ENCODE measurements at places on chromosomes 5 and 9.
A peak's percentile ranks its signal among the peaks of the same experiment; 100 is the strongest.

DNA sequence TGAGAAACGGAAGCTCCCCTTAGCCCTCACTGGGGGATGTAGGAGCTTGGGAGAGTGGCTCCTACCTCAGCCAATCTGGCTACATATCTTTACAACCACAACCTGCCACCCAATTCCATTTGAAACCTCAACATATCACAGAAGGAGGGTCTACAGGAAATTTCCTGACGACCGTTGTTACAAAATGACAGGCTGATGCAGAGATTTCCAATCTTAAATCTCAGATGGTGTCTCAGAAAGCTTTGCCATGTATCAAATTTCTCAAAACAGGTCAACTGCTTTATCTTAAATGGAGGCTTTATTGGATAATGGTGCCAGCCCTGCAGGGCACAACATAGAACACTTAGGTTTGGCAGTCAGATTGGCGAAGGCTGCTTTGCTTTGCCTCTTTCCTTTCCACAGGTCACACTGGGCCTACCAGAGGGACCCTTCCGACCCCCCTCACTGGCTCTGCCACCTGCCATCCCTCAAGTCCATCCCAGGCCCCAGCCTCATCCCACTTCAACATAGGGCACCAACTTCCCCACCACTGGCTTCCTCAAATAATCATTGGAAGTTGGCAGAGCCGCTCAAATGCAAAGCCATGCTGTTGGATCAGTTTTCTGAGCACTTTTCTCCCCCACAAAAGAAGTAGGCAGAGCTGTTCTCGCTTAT, 11.1 kb upstream of the SPATA31E1 start:
- no peak for DNase-seq

DNA sequence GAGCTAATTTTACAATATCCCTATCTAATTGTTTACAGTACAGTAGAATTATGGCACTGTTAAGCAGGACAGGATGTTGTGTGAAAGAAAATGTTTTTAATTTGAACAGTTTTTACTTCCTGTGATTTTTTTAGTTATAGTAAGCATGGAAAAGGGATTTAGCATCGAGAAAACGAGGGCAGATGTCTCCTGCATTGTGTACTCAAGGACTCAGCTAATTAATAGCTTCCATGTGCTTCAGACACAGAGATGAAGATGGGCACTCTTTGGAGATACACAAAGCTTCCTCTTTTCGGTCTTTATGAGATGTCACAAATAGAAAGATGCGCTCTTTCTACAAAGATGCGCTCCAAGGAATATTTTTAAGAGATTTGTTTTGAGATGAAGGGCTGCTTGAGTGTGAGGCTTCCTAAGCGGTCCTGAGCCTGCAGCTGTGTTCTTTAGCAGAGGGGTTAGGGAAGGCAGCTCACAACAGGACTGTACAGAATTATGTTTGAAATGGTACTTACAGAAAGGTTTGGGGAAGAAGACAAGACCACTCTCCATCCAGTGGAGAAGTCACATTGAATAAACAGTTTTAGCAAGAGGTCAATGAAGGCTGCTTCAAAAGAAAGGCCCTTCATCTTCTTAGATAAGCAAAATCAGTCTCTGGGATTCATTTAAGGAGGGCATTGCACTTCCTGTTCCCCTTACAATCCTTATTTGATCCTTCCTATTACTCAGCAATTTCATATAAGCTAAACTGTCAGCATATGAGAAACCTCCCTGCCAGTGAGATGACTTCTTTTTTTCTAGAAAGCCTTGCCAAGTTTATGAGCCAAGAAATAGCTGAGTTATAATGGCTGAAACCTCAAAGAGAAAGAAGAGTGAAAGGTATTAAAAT, 311.5 kb downstream of the EFNA5 start:
- DNase-seq, result peak; percentile 52

DNA sequence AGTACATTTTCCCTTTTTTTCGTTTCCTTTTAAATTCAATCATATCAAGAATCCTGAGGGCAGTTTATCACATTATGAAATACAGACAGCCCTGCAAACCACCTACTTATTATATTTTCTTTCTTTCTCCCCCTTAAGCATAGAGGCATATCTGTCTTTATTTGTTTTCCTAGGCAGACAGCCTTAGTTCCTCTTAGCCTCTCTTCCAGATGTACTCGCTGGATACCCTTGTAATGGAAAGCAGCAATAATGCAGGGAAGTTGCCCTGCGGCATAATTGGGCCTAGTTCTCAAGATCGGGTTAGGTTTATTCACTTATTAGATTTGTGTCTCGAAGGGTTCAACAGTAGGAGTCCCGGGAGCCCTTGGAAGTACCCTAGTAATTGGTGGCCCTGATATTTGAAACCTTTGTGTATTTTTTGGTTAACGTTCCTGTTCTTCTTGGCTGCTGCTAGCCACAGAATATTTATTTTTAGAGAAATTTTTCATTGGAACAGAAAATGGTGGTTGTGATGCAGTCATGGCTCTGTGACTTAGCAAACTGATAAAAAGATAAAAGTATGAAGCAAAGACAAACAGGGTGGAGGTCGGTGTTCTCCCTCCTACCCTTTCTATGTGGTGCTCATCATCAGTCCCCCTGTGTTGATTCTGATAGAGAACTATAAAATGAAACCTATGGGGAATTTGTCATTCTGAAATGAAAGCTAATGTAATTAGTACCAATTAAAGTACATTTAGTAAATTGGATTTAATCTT, 6.4 kb downstream of the TLE4 start:
- peak; percentile 75 for DNase-seq

- no peak for DNase-seq
Observed at GRCh38 chr9:108119530-108120113, 630.1 kb upstream of the KLF4 start.

GRCh38 chr9:108865037-108865436, 3.0 kb downstream of the ACTL7A start:
- DNase-seq, result peak; percentile 12

DNA sequence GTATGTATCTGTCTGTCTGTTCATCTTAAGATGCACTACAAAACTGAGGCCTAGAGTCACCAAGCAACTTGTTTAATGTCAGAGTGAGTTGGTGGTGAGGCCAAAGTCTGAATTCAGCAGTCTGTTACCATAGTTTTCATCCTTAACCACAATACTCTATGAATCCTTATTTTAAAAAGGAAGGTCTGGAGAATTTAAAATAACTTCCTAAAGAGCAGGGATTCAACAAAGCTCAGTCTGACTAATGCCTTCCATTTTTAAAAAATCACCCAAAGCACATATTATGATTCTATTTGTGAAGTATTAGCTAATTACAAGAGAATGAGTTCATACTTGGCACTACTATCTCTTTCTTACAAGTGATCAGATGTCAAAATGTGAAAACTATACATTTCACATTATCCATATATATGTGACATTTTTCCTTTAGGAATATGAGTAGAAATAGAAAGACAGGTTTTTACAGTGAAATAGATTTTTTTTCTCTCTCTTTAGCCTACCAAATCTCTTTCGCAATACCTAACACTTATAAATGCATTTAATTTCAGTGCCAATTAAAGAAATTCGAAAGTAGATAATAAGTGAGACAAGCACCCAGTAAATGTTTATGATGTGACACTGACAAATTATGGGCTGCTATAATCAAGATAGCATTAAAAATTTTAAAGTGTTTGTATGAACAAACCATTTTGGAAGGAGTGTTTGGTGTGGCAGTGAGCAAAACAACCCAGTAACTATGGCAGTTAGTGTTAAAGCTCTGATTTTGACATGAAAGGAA, 102.3 kb upstream of the CDKN2B start:
- DNase-seq, result no peak

DNA sequence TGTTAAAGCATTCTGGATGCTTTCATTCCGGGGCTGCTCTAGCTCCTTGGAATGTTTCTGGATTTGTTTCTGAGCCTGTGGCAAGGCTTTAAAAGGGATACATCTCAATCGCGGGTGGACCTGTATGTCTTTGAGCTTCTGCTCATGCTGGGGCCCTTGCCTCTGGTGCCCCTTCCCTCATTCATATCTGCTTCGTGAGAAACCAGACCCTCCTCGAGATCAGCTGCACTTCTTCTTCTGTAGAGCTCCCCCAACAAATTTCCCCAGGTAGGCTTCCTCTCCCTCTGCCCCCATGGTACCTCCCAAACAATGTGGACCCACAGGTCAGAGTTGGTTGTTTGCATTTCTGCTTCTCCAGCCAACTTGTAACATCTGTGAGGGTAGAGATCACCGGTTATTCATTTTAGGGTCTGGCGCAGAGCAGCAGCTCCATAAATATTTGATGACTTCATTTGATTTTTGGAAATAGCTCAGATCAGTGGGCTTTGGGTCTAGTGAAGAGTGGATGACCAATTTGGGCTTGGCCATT, 6.6 kb downstream of the ZNF618 start:
- DNase-seq, result no peak

- DNase-seq, result no peak
Observed at GRCh38 chr9:6194934-6195333, 20.7 kb upstream of the IL33 start.

DNA sequence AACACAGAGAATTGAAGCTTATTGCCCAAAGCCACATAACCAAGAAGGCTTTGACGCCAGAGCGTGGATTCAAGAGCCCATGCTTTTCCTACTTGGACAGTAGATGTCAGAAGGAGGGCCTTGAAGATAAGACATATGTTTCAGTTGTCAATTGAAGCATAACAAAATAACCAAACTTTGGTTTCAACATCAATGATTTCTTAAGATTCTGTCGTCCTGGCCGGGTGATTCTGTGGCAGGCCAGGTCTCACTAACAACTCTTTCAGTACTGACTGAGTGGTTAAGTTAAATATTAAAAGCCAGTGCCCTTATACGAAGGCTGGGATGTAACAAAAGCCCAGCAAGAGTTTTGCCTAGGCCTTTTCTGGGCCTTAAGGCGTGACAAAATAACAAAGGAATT, 94.0 kb downstream of the RCL1 start:
- DNase-seq, result no peak

- DNase-seq, result no peak
Observed at GRCh38 chr5:132901036-132901435, 27.6 kb downstream of the LEAP2 start.

DNA sequence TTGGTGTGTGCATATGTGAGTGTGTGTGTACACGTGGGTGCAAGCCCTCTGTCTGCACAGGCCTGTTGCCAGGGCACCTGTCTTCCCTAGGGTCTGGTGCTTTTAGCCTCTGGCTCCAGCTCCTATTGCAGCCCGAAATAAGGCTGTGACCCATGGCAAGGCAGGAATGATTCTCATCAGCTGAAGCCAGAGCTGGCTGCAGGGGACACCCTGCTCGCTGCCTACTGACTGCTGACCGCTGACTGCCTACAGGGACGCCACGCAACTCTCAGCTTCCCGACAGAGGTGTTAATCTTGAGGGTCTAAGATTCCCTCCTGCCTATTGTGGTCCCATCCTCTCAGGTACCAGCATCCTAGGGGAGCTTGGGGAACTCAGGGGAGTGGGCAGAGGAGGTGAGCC, at the start of gene MYOZ3:
Gene MYOZ3, plus strand, starts transcription at position 166 of the 400 bp plus-strand sequence. CDS start 1,691 bp downstream, outside the sequence.
- DNase-seq, result no peak

GRCh38 chr5:133942614-133943474, 25.6 kb downstream of the C5orf15 start:
- DNase-seq, result no peak

DNA sequence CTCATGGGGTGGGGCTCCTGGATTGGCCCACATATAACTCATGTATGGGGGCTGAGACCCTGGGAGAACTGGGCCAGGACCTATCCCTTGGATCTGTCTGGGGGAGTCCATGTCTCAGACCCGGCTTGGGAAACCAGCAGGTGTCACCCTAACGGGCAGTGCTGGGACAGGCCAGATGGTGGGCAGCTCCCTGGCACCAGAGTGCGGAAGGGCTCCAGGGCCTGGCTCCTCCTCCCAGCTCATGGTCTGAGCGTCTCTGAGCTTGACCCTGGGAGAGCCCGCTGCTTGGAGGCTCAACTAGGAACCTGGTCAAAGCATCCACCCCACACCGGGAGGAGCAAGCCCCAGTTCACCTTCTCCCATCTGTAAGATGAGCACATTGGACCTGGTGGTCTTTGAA, 15.5 kb upstream of the NCS1 start:
- no peak for DNase-seq

DNA sequence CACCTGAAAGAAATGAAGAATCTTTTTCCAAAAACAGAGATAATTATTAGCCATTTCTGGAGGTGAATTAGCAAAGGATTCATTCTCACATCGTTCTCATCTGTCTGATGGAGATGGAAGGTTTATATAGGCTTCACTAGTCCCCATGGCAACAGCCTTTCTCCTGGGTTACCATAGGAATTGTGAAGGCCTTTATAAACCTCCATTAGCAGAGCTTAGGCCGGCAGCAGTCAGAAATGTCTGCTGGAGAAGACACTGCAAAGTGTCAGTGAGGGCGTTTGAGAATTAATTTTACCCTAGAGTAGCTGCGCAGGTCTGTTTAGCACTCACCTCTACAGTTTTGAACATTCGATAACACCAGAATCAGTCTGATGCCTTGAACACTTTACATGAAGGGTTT, 290.4 kb upstream of the NR4A3 start:
- no peak for DNase-seq

DNA sequence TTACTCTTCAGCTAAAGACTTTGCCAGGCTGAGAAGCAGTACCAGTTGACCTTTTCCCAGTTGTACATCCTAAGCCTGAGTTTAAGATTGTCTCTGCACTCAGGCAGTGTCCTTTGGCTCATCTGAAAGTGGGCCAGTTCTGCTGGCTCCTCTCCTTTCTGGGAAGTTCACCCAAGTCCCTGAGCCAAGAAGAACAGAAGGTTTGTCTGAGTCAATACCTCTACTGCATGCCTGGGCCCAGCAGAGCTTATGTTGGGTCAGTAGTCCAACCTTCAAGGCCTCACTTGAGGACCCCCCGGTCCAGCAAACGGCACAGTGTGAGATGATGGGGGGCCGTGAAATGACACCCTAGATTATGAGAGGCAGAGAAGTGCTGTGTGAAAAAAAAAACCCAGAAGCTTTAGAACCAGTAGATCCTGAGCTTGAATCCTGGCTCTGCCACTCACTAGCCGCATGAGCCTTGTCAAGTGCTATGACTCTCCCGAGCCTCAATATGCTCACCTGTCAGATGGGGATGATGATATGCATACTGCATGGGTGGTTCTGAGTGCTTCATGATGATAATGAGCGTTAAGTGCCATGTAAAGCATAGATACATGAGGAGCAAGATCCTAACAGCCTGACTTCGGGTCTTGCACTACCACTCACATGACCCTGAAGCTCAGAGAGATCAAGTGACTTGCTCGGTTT, 156.0 kb downstream of the MACROH2A1 start:
- DNase-seq, result no peak

GRCh38 chr5:59091965-59092364, 509.1 kb downstream of the RAB3C start:
- DNase-seq, result no peak

DNA sequence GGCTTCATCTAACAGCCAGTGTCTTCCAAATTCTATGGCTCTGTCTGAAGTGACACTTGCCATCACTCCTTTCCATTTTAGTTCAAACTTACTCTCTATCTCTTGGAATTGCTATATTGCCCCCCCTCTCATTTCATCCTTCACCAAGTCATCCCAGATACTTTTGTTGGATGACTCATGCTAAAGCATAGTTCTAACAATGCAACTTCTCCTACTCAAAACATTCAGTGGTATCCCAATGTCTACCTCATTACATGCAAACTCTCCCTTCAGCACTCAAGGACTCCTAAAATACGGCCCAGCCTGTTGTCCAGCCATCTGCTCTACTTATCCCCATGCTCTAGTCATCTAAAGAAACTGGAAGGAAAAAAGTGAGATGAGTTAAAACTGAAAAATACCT, 171.6 kb downstream of the RASEF start:
- DNase-seq, result peak; percentile 22

- DNase-seq, result no peak
Observed at GRCh38 chr5:143791848-143792731, 19.9 kb upstream of the HMHB1 start.

Data from ELR (cell line).